ENCODE measurements at places on chromosomes 12 and 14.

DNA sequence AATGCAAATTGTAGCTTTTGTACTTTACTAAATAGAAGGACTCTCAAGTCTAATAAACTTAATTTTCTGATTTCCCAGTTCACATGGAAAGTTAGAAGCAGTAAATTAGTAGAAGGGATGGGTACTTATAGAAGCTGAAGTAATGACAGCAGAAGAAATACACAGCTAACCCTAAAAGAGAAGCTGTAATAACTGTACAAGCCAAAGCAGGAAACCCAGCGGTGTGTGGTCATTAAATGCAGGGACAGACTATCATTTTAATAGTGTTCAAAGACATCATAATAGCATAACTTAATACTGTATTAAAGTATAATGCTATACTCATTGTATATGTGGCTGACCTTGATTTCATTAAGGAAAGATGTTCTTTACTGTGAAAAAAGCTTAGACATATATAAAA, 74.9 kb downstream of the PCNX1 start:
- DNase-seq: no peak

GRCh38 chr12:65860600-65860999, 36.3 kb downstream of the HMGA2 start:
- no peak for DNase-seq

- DNase-seq: no peak
Measured at GRCh38 chr12:65597527-65597926, 226.8 kb upstream of the HMGA2 start.

DNA sequence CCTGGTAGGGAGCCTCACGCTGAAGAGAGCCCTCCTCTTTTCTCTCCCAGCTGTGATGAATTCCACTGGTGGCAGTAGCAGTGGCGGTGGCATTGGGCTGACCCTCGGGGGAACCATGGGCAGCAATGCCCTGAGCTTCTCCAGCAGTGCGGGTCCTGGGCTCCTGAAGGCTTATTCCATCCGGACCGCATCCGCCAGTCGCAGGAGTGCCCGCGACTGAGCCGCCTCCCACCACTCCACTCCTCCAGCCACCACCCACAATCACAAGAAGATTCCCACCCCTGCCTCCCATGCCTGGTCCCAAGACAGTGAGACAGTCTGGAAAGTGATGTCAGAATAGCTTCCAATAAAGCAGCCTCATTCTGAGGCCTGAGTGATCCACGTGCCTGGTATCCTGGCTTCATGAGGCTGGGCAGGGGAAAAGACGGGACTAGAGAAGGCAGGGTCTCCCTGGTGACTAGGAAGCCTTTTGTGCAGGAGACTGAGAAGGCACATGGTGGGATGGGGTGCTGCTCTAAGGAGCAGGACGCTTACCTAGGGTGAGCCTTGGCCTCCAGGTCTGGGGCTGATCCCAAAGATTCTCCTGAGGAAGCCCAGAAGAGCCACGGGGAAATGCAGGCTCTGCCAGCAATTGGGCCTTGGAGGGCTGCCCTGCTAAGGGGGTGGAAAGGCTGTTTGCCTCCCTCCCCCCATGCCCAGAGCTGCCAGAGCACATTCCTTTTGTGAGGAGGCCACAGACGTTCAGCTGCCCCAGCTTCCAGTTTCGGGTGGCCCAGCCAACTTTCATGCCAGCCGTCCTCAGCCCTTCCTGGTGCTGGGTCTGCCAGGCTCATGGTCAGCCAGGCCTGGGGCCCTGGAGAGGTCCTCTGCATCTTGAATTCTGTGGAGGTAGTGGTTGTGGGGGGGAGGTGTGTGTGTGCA, 15.8 kb downstream of the KRT7 start:
- no peak for DNase-seq

GRCh38 chr14:73245480-73246325, 8.4 kb downstream of the PAPLN start:
- DNase-seq: no peak

DNA sequence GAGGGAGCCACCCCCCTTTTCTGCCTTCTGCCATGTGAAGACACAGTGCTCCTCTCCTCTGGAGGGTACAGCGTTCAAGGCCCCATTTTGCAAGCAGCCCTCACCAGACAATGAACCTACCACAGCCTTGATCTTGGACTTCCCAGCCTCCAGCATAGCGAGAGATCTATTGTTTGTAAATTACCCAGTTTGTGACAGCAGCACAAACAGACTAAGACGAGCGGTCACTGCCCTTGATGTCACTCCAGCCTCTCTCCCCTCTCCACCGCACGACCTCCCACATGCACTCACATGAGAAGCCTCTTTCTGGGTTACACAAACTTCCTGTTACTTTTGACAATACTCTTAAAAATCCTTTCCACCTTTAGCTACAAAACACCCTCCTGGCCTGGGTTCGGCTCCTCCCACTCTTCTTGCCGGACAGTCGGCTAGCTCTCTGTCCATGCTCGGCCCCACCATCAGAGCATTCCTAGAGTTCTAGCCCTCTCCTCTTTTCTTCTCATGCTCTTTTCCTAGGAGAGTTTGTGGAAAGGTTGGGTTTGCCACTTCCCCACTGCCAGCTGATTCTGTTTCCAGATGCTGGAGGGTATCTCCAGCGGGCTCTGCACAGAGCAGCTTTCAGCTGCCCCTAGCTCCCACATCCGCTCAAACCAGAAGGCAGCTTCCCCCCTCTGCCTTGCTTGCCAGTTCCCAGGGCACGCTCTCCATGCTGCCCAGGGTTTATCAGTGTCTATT, 124.3 kb downstream of the FOXN3 start:
- no peak for DNase-seq

DNA sequence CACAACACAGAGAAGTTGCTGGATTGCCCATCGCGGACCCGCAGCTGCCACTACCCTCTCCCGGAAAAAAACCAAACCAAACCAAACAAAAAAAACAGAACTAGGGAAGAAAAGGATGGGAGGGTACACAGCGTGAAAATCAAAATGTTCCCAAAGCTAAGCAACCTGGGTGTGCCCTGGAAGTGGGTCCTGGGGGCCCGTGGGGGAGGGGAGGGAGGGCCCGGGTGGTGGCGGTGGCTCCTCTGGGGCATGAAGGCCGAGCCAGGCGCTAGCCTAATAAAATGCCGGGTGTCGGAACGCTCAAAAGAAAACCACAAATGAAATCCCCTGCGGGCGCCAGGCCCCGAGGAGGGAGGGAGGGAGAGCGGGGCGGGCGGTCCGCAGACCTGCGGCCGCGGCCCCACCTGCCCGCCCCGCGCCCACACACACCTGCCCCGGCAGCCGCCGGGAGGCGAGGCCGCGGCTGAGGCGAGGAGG, 787 bp downstream of the HECTD4 start:
- no peak for DNase-seq

DNA sequence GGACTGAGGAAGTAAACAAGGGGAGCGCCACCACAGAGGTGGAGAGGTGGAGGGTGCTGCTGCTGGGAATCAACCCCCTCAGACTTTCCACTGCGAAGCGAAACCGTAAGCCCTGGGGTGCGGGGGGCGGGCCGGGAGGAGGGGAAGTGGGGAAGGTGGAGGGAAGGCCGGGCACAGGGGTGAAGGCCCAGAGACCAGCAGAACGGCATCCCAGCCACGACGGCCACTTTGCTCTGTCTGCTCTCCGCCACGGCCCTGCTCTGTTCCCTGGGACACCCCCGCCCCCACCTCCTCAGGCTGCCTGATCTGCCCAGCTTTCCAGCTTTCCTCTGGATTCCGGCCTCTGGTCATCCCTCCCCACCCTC, at the start of gene LAG3:
Gene LAG3, plus strand, starts transcription at position 190 of the 365 bp plus-strand sequence. CDS start 333 bp downstream, outside the sequence.
- DNase-seq: no peak

DNA sequence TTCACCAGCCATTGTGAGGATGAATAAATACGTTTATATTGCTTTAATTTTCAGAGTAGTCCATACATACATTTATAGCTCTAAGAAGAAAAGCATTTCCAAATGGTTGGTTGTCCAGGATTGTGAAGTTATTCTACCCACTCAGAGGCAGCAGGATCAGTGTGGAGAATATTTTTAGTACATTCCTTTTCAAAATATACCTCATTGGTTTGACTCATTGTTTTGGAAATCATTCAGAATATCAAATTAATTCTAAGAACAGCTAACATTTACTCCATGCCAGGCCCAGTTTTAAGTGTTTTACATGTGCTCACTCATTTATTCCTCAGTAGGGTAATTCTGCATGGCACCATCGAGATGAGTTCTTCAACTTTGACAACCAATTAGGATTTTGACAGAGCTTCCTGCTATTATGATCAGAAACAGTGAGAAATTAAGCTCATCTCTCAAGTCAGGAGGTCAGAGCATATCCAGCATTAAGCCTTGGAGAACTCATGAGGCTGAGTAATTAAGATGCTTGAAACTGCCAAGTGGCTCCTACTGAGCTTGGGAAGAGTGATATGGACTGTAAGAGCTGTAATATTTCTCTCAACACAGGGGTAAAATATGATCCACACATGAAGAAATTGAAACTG, 153.3 kb upstream of the CLEC14A start:
- DNase-seq: no peak

GRCh38 chr12:111406474-111407376, 1.0 kb downstream of the SH2B3 start:
- DNase-seq: no peak

GRCh38 chr14:31336646-31337045, 83.7 kb downstream of the HEATR5A start:
- no peak for DNase-seq

DNA sequence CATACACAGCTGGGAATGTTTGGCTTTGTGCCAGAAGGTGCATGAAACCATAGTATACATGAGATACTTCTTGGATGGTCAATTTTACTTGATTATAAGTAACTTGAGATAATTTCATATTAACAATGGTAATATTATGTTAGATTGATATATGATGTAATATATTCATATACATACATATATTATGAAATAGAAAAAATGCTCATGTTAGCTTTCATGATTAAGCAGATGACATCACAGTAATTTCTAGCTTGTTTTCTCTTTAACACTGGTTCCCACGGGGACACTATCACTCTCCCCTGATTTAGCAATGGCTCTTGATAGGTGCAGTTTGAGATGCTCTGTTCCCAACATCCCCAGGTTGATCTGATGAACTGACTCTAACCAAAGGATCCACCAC, 35.4 kb upstream of the NTF3 start:
- DNase-seq: no peak

DNA sequence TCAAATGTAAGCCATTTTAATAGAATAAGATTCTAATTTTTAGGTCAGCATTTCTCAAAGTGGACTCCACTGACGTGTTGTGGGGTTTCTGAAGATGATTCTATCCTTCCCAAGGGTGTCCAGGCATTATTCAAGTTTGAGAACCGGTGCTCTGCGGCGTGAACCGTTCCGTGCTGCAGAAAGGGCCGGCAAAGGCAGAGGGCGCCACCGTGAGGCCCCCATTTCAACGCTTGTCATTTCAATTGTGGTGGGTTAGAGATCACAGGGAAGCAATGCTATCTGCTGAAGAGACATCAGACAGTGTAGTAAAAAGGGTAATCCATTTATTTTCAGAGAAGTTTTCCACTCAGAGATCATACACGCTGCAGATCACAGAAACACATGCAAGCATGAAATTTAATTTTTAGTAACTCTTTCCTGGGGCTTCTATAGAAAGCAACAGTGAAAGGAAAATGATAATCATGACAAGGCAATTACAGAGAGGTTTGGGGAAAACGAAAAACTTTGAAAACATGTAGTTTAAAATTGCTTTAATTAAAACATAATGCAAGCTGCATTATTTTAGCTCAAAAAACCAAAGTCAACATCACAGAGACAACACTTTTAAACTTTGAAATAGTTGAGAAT, 201.7 kb downstream of the EXOC5 start:
- DNase-seq: no peak

DNA sequence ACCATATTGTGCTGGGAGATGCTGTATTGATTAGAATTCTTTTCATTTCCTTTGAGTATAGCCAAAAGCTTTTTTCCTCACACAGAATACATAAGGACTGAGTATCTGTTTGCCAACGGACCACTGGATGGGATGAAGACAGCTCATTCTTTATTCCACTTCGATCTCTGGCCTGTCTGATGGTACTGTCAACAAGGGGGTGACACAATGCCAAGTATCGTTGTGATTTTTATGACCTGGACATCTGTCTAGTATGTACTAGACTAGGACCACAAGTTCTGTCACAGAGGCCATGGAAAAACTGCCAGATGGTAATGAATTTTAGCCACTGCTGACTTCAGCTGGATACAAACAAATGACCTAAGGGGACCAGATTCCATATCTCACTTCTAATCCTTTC, 502.7 kb downstream of the SOX5 start:
- DNase-seq: no peak

Measured in left renal cortex interstitium (tissue), 4 donors.